ENCODE measurements at places on chromosomes 7 and 10.

DNA sequence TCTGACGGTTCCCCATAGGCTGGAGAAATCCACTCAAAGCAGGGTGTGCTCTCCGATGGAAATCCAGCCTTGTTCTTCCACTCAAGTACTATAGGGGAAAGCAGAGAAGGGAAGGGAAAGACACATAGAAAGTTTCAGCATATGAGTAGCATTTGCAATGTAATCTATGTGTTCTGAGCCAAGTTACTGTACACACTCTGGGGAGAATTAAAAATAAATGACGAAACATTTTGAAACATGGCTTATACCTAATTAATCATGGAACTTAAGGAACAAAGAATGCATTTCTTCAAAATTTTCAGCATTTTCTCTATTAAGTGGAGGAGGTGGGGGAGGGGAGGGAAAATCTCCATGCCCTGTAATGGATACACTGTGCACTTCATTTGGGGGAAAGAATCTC, 198.1 kb upstream of the HABP2 start:
- no peak for DNase-seq

- no peak for DNase-seq
These were observed 348.8 kb downstream of the SUGCT start for GRCh38 chr7:40483630-40484029.

DNA sequence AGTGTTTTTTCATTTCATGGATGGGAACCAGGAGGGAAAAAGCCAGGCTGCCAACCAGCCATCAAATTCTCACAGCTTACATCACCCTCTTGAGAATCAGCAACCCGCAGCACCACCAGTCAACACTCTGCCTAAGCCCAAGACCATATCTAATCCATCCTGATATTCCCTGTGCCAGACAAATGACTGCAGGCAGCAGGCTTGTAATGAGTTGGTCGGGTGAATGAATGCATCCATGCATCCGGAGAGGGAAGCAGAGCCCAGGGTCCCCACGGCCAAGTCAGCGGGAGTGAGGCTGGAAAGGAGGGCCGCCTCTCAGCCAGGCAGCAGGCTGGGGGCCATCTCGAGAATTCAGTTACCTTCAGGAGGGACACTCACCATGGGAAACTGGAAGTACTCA, 46.9 kb downstream of the SLIT1 start:
- no peak for DNase-seq

- DNase-seq: no peak
These were observed 5.5 kb upstream of the NAMPT start for GRCh38 chr7:106290319-106290718.
